SK-N-SH treated with all-trans-retinoic acid at 6 μM for 48 hours (cell line): ENCODE measurements at places on chromosomes 3 and 15.

DNA sequence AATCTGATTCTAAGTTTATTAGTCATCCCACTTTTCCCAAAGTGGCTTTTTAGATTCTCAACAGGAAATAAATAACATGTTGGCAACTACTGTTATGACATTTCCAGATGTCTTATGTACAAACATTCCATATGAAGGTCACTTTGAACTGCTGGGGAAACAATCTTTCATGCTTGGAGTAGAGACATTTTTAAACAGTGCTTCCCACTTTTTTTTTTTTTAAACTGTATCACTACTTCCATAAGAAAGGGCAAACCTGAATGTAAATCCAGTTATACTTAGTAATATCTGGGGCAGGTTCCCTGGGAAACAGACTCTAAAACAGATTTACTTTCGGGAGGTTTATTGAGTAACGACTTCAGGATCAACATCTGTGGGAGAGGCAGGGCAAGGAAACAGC lies 473.8 kb downstream of the TAFA4 start:
- ATAC-seq = no peak

- no peak for ATAC-seq
Measured at GRCh38 chr3:64306745-64307144, 81.5 kb upstream of the PRICKLE2 start.

DNA sequence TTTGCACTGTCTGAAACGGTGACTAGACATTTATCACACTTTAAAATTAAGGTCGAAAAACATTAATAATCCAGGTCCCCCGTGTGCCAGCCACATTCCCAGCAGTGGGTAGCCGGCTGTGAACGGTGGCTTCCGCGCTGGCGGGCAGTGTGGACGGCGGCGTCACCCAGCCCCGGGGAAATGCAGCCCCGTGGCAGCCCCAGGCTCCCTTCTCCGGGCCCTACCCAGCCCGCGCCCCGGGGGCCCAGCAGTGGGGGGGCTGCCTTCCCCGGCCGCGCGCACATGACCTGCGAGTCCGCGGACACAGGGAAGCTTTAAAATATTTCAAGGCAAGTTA lies 25.3 kb downstream of the GABRA5 start:
- ATAC-seq = no peak

DNA sequence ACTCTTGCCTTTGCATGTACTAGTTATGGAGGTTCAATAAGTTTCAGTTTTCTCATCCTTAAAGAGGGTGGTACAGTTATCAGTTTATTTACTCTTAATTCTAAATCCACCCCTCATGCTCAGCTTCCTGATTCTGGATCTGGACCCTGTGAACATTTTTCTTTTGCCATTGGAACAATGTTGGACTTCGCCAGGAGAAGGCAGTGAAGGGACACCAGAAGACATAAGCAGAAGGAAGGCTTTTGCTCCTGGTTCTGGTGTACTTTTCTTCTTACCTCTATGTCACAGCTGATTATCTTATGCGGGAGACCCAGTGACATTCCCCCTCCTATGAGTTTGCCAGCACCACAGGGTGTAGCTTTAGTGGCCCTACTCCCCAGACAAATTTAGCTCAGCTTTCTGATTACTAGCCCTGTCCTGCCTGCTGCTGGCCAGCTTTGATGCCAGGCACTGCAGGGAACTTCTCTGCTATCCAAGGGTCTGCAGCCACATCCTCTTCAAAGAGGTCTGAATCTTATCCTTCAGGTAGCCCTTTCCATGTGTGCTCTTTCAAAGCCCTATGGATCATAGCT lies 466.3 kb upstream of the EPHA3 start:
- no peak for ATAC-seq

- ATAC-seq = no peak
Measured at GRCh38 chr3:18246336-18247060, 178.6 kb downstream of the SATB1 start.

DNA sequence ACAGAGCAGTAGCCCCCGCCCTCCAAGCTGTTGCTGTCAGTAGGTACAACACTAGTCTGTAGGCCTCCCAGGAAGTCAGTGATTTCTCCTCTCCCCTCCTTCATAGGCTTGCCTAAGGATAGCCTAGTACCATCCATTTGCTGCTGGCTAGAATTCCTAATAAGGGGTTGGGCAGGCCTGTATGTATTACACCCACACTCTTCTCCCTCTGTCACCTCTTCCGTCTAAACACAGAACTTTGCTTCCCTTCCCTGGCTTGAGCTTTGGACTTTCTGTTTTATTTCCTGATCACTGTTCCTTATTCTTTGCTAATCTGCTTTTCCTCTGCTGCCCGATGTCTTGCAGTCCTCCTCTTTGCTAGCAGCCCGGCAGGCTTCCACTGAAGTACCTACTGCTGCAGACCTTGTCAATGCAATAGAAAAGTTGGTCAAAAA lies 93.4 kb upstream of the UMPS start:
- ATAC-seq = no peak

GRCh38 chr3:97177242-97177641 lies 362.8 kb downstream of the EPHA6 start:
- no peak for ATAC-seq

- ATAC-seq = no peak
Measured at GRCh38 chr3:122619040-122619439, 41.6 kb downstream of the PARP15 start.
